ENCODE measurements at places on chromosomes 16 and 17.

DNA sequence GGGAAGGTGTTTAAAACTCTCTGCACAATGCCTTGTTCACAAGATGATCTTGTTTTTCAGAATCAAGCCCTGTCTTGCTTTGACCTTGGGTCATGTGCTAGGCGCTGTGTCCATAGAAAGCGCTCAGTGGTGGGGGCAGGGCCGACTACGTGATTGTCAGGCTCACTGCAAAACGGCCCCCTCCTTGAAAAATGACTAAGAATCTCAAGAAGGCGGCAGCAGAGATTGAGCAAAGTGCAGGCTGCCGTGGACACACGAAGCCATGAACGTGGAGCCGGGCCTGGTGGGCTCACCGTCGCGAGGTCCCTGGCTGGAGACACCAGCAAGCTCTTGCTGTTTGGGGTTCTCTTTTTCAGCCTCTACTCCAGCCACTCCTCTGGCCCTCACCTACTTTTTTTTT lies 10.2 kb downstream of the ATP2C2 start:
- DNase-seq, result no peak

DNA sequence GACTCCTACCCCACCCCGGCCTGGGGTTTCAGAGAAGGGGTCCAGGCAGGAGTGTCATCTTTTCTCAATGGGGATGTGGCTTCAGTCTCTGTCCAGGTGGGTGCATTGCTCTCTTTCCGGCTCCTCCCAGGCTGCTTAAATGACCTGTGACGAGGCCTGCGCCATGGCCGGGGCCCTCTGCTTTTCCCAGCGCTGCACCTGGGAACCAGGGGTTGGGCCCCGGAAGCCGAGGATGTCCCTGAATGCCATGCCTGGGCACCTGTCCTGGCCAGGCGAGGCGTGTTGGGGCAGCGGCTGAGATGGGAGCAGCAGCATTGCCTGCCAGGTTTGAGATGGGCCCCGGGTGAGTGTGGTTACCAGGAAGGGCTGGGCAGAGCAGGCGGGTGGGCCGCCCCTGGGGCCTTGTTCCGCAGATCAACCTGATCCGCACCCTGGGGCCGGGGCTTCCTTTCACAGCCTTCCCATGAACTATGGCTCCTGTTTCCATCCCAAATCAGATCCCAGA lies 147.4 kb downstream of the SEC14L1 start:
- DNase-seq, result no peak

DNA sequence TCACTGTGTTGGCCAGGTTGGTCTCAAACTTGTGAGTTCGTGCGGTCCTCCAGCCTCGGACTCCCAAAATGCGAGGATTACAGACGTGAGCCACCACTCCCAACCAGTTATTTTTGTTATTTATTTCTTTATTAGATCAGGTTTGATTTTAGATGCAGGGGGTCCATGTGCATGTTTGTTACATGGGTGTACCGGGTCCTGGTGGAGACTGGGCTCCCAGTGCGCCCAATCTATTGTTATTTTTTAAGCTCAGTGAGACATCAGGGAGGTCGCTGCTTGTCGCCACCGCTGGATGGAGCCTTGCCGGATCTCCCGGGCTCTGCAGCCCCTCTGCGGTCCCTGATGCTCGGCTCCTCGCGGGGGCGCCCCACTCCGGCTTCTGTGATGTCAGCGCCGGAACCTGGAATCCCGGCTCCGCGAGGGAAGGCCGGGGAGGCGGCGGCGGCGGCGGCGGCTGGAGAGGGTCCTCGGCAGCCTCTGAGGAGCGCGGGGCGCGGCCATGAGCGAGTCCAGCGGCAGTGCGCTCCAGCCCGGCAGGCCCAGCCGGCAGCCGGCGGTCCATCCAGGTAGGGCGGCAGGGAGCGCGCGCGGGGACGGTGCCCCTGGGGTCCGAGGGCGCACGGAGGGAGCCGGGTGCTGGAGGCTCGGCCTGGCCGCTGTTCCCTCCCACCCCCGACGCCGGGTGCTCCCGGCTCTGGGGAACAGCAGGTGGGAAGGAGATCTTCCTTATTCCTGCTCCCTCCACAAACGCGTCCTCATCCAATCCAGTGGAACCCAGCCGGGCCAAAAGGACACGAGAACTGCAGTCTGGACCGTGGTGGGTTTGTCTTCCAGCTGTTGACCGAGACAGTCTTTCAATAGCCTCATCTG lies at the start of gene TMC7:
Gene TMC7, plus strand, starts transcription at position 370 of the 870 bp plus-strand sequence. Its CDS starts 130 bp downstream, at position 500.
- DNase-seq, result no peak

- DNase-seq, result no peak
Measured at GRCh38 chr16:84752600-84752999, 52.8 kb downstream of the USP10 start.

DNA sequence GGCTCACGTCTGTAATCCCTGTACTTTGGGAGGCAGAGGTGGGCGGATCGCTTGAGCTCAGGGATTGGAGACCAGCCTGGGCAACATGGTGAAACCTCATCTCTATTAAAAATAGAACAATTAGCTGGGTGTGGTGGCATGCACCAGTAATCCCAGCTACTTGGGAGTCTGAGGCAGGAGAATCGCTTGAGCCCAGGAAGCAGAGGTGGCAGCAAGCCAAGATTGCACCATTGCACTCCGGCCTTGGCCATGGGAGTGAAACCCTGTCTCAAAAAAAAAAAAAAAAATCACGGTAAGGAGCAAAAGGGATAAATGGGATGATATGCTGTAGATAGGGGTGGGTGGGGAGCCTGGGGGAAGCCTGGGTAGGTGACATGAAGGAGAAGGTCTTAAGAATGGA lies 20.4 kb upstream of the TMEM98 start:
- DNase-seq, result no peak

DNA sequence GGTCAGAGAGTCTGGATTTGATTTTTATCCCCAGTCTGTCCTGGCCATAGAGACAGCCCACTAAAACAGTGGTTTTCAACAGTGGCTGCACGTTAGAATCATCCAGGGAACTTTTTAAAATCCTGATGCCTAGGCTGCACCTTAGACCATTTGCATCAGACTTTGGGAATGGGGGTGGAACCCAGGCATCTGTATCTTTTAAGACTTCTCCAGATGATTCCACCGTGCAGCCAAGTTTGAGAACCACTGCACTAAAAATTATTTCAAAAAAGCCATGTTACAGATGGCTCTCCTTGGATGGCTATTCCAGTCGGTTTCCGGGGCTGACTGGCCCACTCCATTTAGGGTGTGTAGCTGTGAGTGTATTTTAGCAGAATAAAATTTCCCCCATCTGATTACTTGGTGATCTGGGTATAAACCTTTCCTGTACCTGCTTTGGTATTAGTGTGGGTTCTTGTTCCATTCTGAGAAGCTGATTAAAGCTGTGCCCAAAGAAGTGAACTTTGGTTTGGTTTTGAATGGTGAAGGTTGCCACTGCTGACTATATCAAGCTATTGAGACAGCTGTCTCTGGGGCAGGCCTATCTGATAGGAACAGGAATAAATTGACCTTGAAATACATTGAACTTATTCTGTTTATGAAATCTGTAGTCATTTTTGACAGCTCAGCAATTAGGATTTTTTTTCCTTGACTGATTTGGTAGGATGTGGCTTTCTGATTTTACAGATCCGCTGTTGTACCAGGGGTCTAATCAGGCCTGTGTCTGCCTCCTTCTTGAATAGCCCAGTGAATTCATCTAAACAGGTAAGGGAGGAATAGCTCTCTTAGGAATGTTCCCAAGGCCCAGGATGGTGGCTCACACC lies 1.3 kb downstream of the ATP5MC1 start:
- no peak for DNase-seq

DNA sequence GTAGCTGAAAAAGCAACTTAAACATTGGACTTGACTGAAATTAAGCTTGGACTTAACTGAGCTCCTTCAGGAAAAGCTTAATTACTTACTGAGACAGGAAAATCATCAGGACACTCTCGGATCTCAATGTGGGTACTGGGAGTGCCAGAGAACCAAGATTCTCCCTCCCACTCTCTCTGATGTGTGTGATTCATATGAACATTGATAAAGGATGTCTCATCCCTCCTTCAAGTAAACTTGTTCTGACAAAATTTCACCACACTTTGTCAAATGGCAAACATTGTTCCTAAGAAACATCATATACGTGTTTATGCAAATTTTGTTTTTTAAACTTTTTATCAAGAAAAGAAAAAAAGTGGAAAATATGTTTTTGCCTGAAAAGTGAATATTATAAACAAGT lies 4.1 kb upstream of the SLFN5 start:
- peak; percentile 58 for DNase-seq

Data from CD4-positive, alpha-beta T cell treated with Interleukin-2 at 100 ng/mL for 4 hours (primary cell).